ENCODE measurements at places on chromosomes 1 and 21.

DNA sequence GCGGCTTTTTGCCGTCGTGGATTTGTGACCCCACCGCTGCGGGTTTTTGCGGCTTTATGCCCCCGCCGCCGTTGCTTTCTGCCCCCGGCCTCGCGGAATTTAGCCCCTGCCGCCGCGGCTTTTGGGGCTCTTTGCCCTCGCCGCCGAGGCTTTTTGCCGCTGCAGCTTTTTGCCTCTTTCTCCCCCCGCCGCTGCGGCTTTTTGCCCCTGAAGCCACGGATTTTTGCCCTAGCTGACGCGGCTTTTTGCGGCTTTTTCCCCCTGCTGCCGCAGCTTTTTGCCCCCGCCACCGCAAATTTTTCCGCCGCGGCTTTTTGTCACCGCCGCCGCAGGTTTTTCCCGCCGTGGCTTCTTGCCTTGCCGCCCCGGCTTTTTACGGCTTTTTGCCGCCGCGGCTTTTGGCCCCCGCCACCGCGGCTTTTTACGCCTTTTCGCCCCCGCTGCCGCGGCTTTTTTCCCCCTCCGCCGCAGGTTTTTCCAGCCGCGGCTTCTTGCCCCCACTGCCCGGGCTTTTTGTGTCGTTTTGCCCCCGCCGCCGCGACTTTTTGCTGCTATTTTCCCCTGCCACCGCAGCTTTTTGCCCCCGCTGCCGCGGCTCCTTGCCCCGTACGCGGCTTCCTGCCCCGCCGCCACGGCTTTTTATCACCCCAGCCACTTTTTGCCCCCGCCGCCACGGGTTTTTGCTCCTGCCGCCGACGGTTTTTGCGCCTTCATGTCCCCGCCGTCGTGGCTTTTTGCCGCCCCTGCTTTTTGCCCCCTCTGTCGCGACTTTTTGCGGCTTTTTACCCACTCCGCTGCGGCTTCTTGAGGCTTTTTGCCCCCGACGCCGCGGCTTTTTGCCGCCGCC is 3933.6 kb downstream of the SRGAP2C start:
- DNase-seq = no peak

GRCh38 chr1:237170149-237170548 is 128.2 kb downstream of the RYR2 start:
- no peak for DNase-seq

- no peak for DNase-seq
Observed at GRCh38 chr1:100253552-100253951, 3.9 kb upstream of the DBT start.

DNA sequence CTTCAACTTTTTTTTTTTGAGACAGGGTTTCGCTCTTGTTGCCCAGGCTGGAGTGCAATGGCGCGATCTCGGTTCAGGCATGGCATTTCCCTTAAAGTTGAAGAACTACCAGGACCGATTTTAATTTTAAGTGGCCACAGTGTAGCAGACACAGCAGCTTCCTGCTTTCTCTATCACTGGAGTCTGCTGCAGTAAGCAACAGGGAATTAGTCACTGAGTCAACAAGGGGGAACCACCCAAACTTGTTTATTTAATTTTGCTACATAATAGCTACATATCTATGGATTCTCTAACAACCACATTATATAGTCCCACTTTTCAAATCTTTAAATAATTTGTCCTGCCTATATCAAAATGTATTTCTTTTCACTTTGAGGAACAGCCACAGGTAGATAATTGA is 12.5 kb upstream of the TNNI3K start:
- no peak for DNase-seq

GRCh38 chr1:226548256-226549093 is at the start of gene STUM:
TSS of gene STUM (plus strand) at chr1:226548764. CDS start at chr1:226548905, 141 bp downstream.
- DNase-seq = no peak

DNA sequence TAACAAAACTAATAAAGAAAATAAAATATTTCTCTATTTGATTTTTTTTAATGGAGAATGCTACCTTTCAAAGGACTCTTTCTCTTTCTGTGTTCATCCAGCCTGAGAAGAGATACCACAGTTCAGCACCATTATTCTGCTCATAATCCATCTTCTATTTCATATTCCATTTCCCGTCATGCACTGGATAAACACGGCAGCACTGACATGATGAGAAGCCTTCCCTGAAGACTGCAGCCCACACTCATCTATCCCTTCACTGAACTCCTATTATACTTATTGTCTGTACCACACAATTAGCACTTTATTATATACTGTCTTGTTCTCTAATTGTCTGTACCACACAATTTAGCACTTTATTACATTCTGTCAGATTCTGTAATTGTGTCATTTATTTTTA is 10.7 kb upstream of the NPL start:
- DNase-seq = no peak

DNA sequence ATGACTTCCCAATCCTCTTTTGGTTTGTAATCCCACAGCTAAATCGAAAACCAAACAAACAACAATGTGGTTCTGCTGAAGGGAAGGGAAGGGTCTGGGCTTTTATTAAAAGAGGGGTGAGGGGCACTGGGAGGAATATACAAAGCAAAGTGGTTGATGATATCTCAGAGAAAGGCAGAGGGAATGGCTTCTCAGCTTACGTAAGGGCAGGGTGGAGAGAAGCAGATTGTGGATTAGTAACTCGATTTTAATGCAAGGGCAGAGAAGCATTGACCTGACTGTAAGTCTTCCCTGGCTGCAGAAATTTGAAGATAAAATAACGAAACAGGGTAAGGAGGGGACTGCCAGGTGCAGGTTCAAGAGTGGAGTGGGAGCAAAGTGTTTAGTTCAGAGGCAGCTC is 438.2 kb upstream of the LRRC7 start:
- DNase-seq = no peak

- DNase-seq = no peak
Observed at GRCh38 chr1:199550199-199551065, 477.1 kb upstream of the NR5A2 start.

- no peak for DNase-seq
Observed at GRCh38 chr21:43645136-43645891, 14.0 kb downstream of the HSF2BP start.

- DNase-seq = no peak
Observed at GRCh38 chr1:20538760-20539551, 13.4 kb upstream of the FAM43B start.

DNA sequence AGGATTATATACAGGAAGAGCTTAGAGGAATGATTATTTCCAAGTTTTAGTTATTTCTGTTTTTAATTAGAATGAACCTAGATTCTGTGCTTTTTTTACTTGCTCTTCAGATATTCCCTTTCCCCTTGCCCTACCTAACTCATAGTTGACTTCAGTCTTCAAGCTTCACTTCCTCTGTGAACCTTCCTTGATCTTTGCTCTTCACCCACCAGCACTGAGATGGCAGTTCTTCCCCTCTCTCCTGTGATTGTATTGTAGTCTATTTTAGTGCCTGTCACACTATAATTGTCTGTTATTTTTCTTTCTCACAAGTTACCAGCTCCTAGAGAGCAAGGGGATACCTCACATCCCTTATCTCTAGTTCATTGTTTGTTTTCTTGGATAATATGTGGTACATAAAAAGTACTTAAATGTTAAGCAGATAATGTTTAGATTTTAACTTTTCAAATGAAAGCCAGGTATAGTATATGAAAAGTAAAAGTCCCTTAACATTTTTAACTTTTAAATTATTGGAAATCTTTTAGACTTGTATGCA is 33.2 kb downstream of the KCTD3 start:
- no peak for DNase-seq

GRCh38 chr1:6497215-6497866 is 5.9 kb upstream of the PLEKHG5 start:
- no peak for DNase-seq

GRCh38 chr1:170009551-170009950 is 64.9 kb downstream of the KIFAP3 start:
- DNase-seq = no peak

- no peak for DNase-seq
Observed at GRCh38 chr1:27557596-27558340, 46.2 kb downstream of the AHDC1 start.

DNA sequence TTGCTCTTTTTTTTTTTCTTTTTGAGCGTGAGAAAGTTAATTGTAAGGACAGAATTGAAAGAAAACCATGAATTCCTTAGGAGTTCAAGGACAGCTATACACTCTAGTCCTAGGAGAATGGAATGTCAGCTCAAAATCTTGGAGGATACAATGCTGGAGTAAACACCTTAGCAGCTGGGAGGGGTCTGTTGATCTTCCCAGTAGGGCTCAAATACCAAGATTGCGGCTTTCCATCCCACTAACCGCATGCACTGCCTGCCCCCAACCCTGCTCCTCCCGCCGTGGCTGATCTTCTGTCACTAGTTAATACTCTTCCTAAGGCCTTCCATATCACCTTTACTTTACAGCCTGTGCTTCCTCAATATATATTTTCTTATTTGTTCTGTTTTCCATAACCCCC is 2.6 kb upstream of the PDC start:
- no peak for DNase-seq

DNA sequence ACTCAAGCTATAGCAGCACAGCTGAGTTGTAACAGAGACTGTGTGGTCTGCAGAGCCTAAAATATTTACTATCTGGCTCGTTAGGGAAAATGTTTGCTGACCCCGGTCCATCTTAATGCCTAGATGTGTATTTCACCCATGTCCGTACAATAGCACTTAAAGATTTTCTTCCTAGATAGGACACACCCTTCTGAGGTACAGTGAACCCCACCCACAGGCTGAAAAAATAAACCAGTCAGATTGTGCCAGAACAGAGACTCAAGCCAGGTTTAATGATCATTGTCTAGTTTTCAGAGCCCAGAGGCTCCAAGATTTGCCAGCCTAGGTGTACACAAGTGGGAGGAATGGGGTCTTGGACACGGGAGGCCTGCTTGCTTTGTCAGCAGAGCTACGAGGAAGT is 5.6 kb downstream of the AMIGO1 start:
- no peak for DNase-seq

DNA sequence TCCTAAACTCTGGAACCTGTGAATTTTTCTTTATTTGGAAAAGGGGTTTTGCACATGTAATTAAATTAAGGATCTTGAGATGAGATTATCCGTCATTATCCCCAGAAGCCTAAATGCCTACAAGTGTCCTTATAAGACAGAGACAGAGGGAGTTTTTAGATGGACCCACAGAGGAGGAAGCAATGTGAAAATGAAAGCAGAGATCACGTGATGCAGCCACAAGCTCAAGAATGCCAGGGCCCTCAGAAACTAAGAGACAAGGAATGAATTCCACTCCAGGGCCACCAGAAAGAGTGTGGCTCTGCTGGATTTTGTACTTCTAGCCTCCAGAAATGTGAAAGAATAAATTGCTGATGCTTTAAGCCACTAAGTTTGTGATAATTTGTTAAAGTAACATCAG is 183.6 kb upstream of the UBE2U start:
- DNase-seq = no peak

DNA sequence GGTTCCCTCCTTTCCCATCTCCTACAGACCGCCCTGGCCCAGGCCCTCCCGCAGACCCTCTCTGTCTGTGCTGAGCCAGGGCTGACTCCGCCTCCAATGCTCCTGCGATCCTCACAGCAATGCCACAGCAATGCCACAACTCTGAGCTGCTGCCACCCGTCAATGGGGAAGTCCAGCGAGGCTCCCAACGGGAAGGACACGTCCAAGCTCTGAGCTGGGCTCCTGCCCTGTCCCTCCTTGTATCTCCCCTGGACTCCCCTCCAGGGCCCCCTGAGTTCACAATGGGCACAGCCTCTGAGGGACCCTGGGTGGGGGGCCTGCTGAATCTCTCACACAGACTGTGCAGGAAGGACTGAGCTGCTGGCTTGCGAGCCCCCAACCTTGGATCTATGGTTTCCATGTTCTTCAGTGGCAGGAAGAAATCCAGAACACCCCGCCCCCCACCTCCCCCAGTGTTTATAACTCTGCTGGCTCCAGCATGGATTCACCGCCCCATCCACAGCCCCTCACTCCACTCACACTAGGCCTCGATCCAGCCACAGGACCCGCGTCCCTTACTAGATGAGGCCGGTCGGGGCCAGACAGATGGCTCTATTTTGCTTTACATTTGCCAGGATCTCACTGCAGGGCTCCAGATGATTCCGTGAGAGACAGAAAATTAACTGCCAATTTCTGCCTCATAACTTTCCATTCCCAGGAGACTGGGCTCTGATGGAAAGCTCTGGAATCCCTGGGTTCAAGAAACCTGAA is 338.0 kb downstream of the MATN1 start:
- no peak for DNase-seq

DNA sequence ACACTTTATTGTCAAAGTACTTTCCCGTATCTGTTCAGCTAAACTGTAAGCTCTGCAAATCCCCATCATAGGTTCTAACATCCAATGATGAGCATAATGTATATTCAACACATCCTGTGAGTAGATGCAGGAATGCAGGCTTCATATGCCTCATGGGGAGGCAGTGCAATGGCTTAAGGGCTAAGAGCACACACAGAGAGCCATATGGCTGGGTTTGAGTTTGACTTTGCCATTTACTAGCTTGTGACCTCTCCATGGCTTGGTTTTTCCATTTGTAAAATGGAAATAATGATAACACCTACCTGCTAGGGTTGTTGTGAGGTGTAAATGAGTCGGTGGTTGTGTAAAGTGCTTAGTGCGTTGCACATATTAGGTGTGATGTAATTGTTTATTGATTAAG is 13.4 kb downstream of the RCSD1 start:
- DNase-seq = no peak

DNA sequence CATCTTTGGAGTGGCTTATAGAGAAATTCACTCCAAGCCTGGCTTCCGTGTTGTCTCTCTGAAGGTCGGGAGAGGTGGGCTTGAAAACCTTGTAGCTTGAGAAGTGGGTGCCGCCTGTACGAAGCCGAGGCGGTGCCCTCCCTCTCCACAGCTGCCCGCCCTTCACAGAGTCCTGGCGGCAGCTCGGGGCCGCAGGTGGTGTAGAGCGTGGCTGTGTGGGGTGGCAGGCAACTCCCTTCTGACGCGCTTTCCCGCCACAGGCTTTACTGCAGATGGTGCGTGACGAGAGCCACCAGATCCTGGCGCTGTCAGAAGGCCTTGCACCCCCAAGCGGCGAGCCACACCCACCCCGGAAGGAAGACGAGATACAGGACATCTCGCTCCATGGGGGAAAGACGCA is 33.1 kb upstream of the DIP2A start:
- DNase-seq = no peak

DNA sequence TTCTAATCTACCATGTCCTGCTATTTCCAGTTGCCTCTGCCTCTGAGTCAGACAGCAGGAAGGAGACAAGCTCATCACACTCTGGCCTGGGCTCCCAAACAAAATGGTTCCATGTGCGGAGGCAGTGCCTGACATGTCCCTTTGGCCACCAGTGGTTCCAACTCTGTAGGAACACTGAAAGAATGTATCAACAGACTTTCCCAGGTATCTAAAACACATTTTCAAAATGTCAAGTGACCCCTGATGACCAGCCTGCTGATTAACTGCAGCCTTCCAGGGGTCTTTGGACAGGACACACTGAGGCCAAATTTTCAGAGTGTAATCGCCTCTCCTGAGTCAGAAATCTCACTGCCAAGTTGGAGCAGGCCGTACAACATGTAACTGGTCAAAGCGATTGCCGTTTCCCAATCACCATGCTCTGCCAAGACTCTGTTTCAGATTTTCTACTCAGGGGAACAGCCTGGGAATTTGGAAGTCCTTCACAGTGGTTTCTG is 172.7 kb downstream of the TPR start:
- no peak for DNase-seq

- no peak for DNase-seq
Observed at GRCh38 chr1:223628233-223629125, 37.0 kb downstream of the CAPN8 start.

- no peak for DNase-seq
Observed at GRCh38 chr1:37673920-37674319, 18.4 kb upstream of the CDCA8 start.

- DNase-seq = no peak
Observed at GRCh38 chr1:7824701-7825100, 28.2 kb downstream of the UTS2 start.
